Substantia nigra (tissue), 51 donors: ENCODE measurements at places on chromosomes 12 and 14.

DNA sequence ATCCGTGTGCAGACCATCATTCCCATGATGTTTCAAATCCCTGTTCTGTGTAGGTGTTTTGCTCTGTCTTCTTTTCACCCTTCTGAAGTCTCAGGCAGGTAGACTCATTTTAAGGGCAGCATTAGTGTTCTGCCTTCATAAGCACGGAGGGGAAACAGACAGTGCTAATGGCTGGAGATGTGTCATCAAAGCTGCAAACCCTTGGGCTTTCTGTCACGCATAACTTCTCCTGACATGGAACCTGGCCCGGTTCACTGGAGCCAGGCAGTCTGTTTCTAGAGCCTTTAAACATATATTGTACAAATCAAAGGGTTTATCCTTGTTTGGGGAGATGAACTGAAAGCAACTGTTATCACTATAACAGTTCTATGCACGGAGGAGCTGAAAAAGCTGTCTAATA lies 141.4 kb downstream of the TMEM132D start:
- DNase-seq, result no peak

GRCh38 chr12:15201056-15201455 lies 20.2 kb downstream of the RERG start:
- DNase-seq, result no peak

DNA sequence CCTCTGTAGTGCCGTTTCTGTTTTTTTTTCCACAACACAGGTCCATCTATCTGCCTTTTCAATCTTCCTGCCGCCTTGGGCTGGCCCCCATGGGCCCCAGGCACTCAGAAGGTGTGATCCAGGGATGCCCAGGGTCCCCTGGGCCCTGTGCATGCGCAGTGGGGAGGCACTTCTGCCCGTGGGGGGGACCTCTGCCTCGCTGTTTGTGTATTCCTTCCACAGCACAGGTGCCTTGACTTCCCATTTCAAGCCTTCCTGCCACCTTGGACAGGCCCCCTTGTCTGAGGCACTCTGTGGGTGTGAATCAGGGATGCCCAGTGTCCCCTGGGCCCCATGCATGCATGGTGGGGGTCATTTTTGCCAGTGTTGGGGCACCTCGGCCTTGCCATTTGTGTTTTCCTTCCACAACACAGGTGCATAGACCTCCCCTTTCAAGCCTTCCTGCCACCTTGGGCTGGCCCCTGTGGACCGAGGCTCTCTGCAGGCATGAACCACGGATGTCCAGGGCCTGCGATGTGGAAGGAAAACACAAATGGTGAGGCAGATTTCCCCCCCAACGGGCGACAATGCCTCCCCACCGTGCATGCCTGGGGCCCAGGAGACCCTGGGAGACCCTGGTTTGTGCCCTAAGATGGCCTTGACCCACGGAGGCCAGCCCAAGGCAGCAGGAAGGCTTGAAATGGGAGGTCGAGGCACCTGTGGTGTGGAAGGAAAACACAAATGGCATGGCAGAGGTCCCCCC lies 366.5 kb downstream of the ALG10 start:
- no peak for DNase-seq

DNA sequence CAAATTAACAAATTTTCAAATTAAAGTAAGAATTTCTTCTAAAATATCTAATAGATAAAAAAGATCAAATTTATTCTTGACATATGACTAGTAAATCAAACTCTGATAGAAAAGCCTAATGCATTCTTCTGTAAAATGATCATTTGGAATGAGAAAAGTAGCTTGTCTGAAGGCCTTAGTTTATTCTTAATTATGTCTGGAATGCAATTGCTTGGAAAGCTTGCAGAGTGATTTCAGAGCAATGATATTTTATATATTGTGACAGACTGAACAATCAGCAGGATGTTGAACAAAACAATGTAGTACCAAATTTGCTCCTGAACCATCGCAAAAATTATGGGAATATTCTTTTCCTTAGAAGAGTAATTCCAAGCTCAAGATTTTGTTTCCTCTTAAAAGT lies 789.6 kb upstream of the NOVA1 start:
- no peak for DNase-seq

DNA sequence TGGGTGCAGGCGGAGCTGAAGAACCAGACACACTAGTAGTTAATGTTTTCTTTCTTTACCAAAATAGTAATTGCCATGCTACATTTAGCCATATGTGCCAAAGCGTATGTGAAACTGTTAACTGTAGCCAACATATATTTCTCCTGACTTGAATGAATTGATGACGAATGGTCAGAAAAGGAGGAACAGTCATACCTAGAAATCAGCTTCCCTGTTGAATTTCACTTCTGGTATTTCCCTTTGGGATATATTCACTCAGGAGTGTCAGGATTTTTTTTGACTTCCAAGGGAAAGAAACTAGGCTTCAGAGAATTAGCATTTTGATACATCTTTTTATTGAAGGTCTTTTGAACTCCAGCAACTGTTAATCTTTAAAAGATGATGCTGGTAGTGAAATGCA lies 87.0 kb downstream of the ERC1 start:
- no peak for DNase-seq

GRCh38 chr12:89697296-89697695 lies 11.3 kb downstream of the ATP2B1 start:
- no peak for DNase-seq

GRCh38 chr14:55976655-55977054 lies 141.6 kb upstream of the PELI2 start:
- DNase-seq, result no peak

DNA sequence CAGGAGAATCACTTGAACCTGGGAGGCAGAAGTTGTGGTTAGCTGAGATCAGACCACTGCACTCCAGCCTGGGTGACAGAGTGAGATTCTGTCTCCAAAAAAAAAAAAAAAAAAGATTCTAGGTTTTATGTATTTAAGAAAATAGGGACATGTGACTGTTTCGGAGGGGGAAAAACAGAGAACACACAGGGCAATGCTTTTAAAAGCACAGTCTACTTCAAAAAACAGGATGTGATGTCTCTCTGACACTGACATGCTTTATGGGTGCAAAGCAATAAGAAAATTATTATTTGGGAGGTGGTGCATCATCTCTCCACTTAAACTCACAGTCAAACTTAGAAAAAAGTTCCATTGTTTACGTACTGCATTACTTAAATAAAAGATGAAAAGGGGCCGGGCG lies 28.7 kb downstream of the CLIP1 start:
- no peak for DNase-seq

GRCh38 chr12:88516811-88517210 lies 63.5 kb downstream of the KITLG start:
- DNase-seq, result no peak

DNA sequence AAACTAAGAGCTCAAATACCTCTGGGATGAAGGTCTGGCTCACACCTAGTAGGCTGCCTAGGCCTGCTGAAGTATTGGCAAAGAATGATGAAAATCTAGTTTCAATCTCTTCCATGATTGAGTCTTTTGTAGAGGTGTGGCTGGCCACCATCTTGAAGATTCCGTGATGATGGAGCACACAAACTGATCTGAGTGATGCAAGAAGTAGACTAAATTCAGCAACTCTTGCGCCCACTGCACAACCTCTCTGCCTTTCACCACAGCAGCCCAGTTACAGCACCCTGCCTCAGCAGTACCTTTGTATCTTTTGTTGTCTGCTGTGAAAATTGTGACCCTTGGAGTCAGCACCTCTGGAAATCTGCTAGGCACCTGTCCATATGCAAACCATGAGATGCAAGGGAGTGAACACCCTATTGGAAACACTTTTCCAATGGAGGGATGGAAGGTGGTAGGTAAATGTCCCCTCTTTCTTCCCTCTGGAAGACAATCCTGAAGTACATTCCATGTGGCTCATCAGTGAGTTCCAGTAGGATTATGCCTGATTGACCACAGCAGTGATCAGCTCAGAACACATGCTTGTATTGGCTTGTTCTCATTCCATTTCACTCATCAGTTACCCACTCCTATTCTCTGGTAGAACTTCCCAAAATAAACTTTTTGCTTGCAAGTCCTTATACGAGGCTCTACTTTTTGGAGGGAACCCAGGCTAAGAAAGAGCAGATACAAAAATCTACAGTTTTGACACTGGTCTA lies 58.6 kb downstream of the BTBD7 start:
- DNase-seq, result no peak

GRCh38 chr14:66011855-66012254 lies 474.3 kb upstream of the CCDC196 start:
- DNase-seq, result no peak

DNA sequence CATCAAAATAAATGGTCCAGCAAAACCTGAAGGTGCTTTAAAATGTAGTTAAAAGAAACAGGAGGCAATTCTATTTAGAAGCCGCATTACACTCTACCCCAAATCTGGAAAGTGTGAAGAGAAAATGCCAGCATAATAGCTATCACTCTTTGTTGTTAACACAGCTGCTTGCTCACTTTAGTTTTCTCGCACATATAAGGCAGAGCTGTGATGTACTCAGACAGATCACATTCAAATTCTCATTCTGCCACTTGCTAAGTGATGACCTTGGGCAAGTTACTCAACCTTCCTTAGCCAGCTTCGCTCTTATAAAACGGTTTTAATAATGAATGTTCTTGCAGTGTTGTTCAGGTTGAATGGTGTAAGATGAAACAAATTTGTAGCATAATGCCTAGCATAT lies 56.0 kb upstream of the MGAT4C start:
- DNase-seq, result no peak

- no peak for DNase-seq
Observed at GRCh38 chr14:74434294-74434693, 8.3 kb upstream of the SYNDIG1L start.

GRCh38 chr12:47736877-47737676 lies 11.8 kb upstream of the ENDOU start:
- DNase-seq, result peak; percentile 92

DNA sequence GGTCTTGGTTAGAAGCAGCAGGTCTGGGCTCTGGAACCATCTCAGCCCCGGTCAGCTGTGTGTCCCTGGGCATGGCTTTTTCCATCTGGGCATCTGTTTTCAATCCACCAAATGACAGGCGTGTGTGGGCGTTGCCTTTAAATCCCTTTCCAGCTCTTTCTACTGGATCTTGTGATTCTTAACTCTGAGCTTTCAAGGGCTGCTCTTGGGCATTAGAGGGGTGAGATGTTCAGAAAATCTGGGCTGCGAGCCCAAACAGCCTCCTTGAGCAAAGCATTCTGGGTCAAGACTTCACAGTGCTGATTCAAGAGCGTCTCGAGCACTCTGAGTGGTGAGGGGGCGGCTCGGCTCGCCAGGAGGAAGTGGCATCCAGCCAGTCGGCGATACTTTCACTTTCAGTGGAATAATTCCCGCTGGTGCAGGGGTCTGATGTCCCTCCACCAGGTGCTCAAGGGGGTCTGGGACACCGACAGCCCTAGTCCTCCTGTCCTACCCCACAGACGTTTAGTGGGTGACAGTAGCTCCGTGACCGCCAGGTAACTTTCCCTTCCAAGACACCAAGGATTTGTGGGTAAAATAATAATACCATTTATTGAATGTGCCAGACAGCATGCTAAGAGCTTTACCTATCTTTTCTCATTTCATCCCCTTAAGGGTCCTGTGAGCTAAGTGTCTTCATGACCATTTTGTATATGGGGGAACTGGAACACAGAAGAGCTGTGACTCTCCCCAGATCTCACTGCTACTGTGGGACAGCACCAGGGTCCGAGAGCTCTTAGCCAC lies 114.0 kb downstream of the PLXNC1 start:
- no peak for DNase-seq

- no peak for DNase-seq
Observed at GRCh38 chr12:88266806-88267360, 124.8 kb downstream of the TMTC3 start.

GRCh38 chr12:122395319-122395718 lies 27.1 kb downstream of the CLIP1 start:
- no peak for DNase-seq

GRCh38 chr12:132648616-132649225 lies 30.1 kb downstream of the P2RX2 start:
- no peak for DNase-seq

DNA sequence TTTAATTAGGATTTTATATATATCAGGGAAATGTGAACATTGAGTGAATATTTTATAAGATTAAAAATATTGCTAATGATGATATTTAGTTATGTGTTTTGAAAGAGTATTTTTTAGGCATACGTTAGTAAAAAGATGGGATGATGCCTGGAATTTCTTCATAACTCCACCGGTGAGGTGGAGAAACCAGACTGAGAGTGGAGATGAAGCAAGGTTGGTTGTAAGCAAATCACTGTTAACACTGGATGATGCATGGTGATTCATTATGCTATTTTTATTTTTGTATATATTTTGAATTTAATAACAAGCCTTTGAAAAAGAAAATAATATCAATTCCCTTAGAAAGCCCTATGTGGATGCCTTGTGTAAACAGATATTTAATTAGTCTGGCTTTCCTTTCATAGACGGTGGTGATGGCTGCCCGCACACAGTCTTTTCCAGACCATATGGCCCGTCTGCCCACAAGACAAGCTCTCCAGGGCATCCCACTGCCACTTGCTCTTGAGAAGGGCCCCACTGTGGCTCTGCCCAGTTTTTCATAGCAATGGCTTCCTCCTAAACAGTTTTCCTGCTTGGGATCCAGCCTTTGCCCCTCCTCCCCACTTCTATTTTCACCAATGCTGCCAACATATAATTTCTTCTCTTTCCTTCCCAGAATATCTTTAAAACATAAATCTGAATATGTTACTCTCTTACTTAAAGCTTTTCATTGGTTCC lies 95.4 kb downstream of the HELB start:
- no peak for DNase-seq

DNA sequence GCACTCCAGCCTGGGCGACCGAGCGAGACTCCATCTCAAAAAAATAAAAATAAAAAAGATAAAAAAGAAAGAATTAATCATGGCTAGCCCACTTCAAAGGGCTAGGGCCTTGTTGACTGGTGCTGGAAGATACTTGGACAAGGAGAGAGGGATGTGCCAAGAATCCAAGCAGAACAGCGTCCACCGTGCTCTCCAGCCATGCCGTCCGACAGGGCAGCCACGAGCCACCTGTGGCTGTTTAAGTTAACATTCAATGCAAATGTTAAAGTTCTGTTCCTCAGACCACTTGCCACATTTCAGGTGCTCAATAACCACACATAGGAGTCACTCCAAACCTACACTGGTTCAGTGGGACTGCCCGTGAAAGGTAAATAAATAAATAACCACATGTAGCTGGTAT lies 21.4 kb downstream of the SLC6A13 start:
- no peak for DNase-seq

DNA sequence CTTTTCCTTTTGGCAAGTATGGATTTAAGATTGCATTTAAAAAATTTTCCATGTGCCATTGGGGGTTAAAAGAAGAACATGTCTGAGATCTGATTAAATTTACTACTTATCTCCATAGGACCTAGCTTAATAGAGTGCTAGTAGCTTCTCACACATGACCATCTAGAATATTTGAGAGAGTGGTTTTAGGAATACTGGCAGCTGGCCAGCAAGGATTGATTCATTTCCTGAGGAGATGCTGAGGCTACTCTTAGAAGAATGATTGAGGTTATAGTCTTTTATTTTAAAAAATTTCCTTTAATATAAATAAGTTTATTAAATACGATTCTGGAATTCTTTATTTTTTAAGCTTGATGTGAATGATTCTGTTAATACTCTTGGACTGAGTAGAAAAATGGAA lies 56.2 kb downstream of the MIPOL1 start:
- DNase-seq, result no peak

- no peak for DNase-seq
Observed at GRCh38 chr12:106030210-106031071, 108.3 kb downstream of the NUAK1 start.
